ENCODE measurements at places on chromosomes 12 and 14.

DNA sequence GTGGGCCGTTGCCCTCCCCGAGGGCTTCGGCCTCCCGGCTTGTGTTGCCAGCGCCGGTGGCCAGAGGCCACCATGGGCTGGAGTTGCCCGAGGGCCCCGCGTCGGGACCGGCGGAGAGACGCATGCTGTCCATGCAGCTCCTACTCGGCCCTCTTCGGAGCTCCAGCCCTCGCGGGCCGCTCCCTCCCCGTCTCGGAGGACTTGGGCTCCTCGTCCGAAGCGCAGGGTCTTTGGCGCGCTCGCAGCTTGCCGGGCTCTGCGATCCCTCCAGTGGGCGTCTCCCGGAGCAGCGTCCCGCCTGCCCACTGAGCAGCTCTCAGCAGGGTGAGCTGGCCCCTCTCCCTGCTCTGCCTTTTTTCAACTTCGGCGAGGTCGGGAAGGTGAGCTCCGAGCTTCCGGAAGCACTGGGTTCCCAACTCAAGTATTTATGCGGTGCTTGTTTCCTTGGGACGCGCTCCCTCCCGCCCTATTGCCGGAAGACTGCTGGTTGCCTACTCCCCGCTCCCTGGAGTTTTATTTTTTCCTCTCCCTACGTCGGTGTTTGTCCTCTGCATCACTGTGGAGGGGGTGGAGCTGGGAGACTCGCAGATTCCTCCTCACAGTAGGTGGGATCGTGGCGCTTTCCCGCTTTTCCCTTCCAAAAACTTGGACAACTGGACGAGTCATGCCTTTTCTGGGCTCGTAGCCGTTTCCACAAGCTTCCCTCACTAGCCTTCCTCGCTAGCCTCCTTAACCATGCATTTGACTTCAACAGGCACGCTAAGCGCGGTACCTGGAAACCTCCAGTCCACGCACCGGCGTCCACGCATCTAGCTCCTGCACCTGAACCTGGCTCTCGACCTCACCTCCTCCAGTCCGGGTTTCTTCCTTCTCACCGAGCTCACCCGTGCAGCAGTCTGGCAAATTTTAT, at the start of gene AVPR1A:
Gene AVPR1A (minus strand): TSS at position 489 of the 910 bp plus-strand sequence. CDS start 365 bp downstream, at position 124.
- peak; percentile 85 for DNase-seq

DNA sequence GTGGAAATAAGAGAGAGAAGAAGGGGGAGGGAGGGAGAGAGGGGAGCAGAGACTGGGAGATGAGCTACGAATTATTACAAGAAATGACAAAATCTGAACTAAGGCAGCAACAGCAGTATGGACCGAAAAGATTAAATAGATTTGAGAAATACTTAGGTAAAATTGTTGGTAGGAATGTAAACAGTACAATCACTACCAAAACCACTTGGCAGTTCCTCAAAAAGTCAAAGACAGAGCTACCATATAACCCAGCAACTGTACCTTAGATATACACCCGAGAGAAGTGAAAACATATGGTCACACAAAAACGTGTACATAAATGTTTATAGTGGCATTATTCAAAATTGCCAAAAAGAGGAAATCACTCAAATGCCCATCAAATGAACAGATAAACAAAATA, 14.1 kb downstream of the KRAS start:
- no peak for DNase-seq

- DNase-seq: no peak
These were observed 33.4 kb upstream of the CD9 start for GRCh38 chr12:6166808-6167207.

DNA sequence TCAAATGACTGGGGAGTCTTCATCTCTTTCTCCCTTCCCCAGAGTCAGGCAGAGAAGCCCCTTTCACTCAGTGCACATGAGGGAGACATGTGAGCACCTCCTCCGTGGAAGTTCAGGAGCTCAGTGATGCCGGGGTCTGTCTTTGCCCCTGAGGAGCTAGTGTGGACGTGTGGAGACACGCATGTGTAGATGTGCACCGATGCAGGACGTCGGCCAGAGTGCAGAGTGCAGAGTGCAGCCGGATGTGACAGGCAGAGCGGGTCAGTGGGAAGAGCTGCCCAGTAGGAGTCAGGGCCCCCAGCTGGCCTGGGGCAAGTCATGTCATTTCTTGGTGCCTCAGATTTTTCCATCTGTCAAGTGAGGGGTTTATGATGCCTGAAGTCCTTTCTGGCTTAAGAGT, 20.7 kb downstream of the TSPAN9 start:
- no peak for DNase-seq

- DNase-seq: no peak
These were observed 5.8 kb upstream of the GLT8D2 start for GRCh38 chr12:104055686-104056388.

GRCh38 chr12:48890657-48891418, 25.2 kb upstream of the RND1 start:
- DNase-seq: peak; percentile 96

GRCh38 chr14:59254146-59254910, 65.9 kb downstream of the DAAM1 start:
- no peak for DNase-seq

DNA sequence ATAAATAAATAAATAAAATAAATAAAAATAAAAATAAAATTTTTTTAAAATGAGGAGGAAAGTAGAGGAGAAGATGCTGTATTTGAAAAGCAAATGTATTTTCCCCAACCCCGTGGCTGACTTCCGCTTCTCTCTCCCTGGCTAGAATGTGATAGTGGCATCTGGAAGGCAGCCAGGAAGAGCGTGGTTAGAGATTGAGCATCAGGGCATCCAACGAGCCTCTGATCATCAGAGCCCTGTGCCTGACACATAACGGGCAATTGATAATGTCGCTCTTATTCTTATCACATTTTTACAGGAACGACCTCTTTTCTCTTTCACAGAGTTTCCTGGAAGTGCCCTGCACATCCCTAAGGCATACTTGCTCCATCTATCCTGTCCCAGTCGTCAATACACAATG, 496.9 kb upstream of the TMEM132C start:
- DNase-seq: no peak

DNA sequence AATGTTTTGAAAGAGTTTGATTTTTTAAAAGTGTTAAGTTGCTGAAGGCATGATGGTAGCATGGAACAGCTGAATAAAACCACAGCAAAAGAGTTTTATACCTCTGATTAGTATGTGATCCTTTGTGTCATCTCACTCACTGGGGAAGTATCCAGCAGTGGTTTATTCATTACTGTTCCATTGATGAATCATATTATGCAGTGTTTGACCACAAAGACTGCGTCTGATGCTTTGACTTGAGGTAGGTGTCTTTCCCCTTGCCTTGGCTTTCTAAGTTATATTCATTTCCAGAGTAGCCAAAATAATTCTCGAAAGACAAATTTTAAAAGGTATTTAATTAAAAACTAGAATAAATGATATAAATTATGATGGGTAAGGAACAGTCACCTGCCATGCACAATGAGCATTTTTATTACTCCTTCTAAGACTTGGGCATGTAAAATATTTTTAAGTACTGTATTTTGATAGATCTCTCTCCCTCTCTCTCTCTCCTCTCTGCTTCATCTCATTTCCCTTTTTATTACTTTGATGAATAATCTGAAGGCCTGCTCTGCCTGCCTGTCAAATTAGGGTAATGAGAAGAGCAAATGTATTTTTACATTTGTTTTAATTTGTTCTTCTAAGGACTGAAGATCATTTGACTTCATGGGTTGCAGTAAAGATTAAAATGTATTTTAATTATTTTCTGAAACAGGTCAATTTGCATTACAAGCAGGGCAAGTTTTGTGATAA, 164.9 kb downstream of the NAV3 start:
- DNase-seq: no peak

GRCh38 chr12:87311206-87311605, 718.0 kb downstream of the C12orf50 start:
- no peak for DNase-seq

DNA sequence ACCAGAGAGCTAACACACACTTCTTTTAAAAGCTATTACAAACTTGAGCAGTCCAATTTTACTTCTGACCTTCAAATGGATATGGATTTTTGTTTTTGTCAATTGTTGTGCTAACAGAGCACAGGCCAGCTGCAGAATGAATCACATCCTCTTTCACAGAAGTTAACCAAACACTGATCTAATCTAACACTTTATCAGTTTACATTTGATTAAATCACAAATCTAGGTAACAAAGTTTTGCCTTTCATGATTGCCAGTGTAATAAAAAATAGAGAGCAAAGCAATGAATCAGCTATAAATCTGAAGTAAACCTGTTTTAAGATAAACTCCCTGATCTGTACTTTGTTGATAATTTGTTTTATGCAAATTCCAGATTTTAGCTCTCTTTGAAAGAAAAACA, 273.1 kb upstream of the RGS6 start:
- no peak for DNase-seq

DNA sequence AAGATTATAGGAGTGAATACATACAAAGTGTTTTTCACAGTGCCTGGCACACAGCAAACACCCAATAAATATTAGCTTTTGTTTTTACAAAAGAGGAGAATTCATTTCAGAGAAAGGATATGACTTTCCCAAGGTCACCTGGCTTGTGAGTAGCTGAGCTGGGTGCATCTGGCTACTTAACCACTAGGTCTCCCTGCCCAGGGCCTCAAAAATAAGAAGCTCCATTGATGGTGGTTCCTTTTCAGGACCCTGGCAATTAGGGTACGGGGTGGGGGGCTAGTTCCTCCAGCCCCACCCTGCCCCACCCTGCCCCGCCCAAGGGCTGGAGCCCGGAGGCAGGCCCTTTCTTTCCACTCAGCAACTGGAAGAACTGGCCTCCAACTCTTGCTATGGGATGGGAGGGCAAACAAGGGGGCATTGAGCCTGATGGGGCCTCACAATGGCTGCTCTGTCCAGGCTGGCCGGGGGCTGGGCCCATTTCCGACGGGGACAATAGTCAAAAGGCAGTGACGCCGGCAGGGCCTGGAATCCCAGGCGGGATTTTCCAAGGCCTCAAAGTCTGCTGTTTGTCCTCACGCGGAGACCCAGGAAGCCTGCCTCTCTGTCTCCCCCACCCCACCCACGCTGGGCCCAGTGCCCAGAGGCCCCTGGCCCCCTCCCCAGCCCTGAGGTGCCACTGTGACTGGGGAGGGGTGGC, 8.2 kb upstream of the ATG101 start:
- peak; percentile 85 for DNase-seq

- no peak for DNase-seq
These were observed 201.2 kb downstream of the FLRT2 start for GRCh38 chr14:85731186-85731585.

GRCh38 chr12:15851919-15852318, 30.3 kb upstream of the STRAP start:
- DNase-seq: no peak

DNA sequence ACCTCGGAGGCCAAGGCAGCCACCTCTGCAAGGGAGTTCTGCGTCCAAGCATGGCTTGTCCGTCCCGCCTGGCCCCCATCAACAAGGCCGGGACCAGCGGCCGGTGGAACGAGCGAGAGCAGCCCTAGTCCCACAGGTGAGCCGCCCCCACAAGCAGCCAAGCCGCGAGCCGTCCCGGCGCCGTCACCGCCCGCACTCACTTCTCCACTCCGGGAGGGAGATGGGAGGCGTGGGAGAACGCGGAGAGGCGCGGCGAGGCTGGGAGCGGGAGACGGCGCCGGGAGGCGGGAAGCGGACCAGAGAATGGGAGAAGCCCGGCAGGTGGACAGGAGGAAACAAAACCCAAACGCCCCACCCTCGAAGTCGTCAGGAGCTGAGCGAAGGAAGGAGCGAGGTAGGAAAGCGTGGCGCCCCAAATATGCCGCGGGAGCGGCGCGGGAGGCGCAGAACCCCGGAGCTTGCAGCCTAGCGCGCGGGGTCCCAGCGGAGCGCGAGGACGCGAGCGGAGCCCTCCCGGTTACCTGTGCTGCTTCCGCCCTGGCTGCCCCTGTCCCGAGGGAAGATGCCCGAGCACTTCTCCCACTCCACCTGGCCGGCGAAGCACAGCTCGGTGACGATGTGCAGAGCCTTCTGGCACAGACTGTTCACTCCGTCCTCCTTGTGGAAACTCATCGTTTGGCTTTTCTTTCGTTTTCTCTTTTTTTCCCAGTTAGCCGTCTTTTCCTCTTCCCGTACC, 600 bp downstream of the SYT10 start:
- DNase-seq: peak; percentile 74

- DNase-seq: peak; percentile 45
These were observed 128.3 kb upstream of the PRMT8 start for GRCh38 chr12:3362737-3363136.

GRCh38 chr14:37864128-37864527, 268.7 kb downstream of the TTC6 start:
- no peak for DNase-seq

- peak; percentile 96 for DNase-seq
These were observed 691.4 kb upstream of the TBX3 start for GRCh38 chr12:115375186-115375991.

DNA sequence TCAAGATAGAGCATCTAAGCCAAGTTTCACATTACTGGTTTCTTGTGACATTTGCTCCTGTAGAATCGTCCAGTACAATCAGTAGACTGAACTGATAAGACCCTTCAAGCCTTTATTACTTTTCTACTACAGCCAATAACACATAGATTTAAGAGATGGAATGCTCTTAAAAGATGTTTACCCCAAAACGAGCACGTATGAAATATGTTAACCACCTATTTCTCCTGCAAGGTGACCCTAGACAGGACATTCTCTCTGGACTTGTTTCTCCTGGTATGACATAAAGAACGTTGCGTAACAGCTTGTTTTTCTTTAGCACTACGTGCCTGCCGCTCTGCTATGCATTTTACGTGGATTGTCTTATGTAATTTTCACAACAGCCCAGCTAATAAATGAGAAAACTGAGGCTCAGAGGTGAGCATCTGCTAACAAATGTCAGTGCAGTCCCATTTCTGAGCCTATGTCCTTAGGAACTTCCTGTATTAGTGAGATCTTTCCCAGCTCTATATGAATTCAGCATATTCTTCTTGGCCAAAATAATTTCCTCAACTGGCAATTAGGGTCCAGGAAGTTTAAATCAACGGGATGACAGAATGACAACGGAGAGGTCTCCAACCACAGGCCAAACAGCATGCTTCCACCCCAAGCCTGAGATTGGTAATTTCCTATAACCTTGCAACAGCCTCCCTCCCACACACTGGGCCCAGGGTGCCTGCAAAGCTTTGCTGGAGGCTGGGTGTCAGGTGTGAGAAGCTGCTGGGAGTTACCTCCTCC, 3.7 kb downstream of the NFKBIA start:
- no peak for DNase-seq

- no peak for DNase-seq
These were observed 325.2 kb upstream of the DIO2 start for GRCh38 chr14:80536456-80536855.

DNA sequence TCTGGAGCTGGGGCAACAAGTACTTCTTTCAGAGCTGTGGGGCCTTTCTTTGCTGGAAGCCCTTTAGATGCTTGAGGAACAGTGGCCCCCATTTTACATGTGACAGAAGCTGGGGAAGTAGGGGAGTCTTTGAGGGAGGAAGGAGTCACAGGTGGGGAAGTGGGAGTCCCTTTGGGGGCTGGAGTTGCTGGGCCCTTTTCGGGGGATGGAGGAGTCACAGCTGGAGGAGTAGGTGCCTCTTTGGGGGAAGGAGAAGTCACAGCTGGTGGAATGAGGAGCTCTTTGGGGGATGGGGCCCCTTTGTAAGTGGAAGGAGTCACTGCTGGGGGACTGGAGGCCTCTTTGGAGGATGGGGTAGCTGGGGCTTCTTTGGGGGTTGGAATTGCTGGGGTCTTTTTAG, 8.6 kb downstream of the NACA start:
- no peak for DNase-seq

- DNase-seq: peak; percentile 68
These were observed 227.7 kb upstream of the CRY1 start for GRCh38 chr12:107320929-107321631.

- no peak for DNase-seq
These were observed 22.6 kb downstream of the CHGA start for GRCh38 chr14:92945544-92945943.

Data from islet precursor cell (in vitro differentiated cells).